Lower lobe of right lung (tissue), 2 donors: ENCODE measurements at places on chromosomes 1 and 21. TPM values are rescaled to one million over a fixed set of nuclear protein-coding genes. Genes with fewer than 3 reads are reported as not detected.

The FGGY gene
- 31.4 TPM for total RNA-seq

The IL20 gene
- not detected for total RNA-seq

The IFNLR1 gene
- total RNA-seq: 11.7 TPM

The FYB2 gene
- 3.8 TPM for total RNA-seq

The DIRAS3 gene
- total RNA-seq: 1.1 TPM

The PTPRC gene
- total RNA-seq: 214 TPM

The NTMT2 gene
- not detected for total RNA-seq

The LRRC7 gene
- not detected for total RNA-seq

The PDZK1IP1 gene
- 22.6 TPM for total RNA-seq

The ASPM gene
- 1.6 TPM for total RNA-seq

The A3GALT2 gene
- total RNA-seq: not detected

The TSACC gene
- total RNA-seq: not detected

The MAP1LC3C gene
- total RNA-seq: 10.9 TPM

GRCh38 chr1:182003953-182004586 lies 57.4 kb downstream of the ZNF648 start:
- H3K4me3 ChIP-seq: no peak overlapping the region
- no peak overlapping the region for H3K27ac ChIP-seq
- H3K36me3 ChIP-seq: no peaks in the 10 kb centered on the region
- H3K4me1 ChIP-seq: no peaks in the 10 kb centered on the region
- H3K27me3 ChIP-seq: no peaks in the 10 kb centered on the region

DNA sequence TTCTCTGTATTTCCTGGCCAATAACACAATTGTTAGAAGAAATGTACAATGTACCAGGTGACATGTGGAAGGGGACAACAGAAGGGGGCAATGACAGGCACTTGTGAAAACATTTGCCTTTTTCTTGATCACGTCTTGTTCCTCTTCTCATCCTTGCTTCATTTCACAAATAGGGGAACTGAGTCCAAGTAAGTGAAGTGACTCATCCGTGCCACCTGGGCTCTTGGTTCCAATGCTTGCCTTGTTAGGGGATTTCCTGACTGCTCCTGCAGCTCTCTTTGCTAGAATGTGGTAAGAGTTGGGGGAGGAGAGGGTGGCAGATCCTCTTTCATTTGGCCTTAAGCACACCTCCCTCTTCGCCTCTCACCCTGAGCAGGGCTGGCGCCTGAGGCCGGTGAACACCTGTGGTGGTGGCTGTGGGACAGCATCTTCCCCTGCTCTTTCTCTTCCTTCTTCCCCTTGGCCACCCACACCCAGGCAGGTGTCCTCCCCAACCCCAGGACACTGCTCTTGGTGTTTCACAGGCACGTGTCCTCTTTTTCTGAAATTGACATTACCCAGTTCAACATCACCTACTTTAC lies 2.2 kb upstream of the RHEX start:
- no peaks in the 10 kb centered on the region for H3K36me3 ChIP-seq
- no peak overlapping the region for H3K27ac ChIP-seq
- H3K4me3 ChIP-seq: no peak overlapping the region
- H3K27me3 ChIP-seq: no peaks in the 10 kb centered on the region

DNA sequence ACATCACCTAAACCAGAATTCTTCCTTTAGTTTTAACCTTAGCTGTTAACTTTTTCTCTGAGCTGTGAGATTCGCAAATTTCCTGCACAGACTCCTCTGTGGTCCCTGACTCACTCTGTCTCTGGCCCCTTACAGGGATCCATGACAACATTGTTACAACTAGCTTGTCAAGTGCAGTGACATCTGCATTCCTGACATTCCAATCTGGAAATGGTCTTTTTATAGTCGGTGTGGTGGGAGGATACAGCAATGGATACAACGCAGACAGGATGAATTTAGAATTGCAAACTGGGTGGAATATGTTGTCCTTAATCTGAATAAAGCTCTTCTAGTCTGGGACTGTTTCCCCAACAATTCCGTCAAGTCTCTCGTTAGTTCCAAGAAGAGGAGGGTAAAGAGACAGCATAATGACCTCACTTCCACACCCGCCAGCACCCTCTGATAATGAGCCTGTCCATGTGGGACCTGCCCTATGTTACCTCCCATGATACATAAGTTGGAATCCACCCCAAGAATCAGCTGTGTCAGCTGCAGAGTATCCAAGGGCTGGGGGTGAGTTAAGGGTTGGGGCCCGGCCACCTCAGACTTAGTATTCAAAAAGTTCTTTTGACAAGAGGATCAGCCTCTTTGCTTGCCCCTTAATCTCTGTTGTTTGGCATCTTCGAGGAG lies 49.4 kb downstream of the ILDR2 start:
- no peak for DNase-seq
- peaks cover 16% of the 10 kb centered on the region for H3K27me3 ChIP-seq
- H3K36me3 ChIP-seq: no peaks in the 10 kb centered on the region

DNA sequence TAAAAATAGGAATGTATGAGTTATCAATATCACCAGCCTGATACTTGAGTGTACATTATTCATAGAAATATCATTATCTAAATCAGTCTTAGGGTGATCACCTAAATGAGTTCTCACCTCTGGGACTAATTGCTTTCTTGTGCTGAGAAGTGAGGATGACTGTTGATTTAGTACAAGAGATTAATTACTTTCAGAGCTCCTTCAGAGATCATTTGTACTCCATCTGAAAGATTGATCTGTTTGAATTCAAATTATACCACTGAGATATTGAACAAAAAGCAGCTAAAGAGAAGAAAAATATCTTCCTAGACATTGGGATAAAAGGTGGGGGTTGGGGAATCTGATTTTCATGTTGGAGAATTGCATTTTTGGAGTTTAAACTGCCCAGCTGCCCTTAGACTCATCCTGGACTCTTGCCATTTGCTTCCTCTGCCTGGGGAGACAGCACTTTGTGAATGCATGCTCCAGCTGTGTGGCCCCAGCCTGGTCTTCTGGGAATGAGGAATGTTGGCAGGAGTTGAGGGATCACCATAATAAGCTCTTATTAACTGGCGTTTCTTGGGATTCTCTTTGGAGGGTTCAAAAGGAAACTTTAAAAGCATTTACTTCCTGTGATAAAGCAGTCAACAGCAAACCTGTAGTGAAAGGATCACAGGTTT lies 19.7 kb upstream of the PGBD2 start:
- no peaks in the 10 kb centered on the region for H3K4me1 ChIP-seq
- H3K36me3 ChIP-seq: no peaks in the 10 kb centered on the region
- H3K27me3 ChIP-seq: no peaks in the 10 kb centered on the region
- no peak overlapping the region for H3K4me3 ChIP-seq

DNA sequence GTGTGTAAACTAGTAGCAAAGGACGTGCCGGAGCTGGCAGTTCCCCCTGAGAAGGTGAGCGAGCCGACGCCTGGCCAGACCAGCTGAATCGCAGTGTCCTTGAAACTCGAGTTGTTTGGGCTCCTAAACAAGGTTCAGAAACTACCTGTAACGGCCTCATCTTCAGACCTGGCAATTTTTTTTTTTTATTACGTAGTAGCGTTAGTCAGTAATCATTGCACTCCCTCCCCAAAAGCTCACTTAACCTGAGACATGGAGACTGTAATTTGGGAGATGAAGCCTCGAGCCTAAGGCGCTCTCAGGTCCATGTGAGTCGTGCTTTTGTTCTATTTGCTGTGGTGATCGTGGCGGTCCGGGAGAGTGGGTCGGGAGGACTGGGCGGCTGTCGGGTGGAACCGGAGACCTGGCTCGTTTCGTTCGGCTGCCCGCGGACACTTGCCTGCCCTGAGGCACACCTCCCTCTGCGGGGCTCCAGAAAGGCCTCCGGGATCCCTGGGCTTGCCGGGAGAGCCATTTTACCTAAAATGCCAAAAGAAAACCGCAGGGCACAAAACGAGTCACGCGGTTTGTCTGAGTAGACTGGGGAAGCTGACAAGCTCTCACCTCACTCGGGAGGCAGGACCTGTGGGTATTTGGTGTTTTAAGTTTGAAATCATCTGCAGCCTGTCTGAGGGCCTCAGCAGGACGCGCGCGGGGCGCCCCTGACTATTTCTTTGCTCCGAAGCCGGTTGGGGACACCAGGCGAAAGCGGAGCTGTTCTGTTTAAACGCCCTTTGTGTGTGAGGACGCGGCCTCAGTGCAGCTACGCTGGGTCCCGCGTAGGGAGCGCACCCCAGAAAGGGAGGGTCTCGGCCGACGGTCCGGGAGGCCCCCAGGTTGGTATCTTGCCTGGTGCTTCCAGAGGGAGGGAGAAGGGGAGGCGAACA lies 722 bp downstream of the LHX8 start:
- peaks cover 21% of the 10 kb centered on the region for H3K4me1 ChIP-seq
- H3K27ac ChIP-seq: no peak overlapping the region
- H3K4me3 ChIP-seq: peak overlapping the region; percentile 43
- H3K36me3 ChIP-seq: no peaks in the 10 kb centered on the region
- no peak for DNase-seq
- H3K27me3 ChIP-seq: peaks cover 100% of the 10 kb centered on the region

DNA sequence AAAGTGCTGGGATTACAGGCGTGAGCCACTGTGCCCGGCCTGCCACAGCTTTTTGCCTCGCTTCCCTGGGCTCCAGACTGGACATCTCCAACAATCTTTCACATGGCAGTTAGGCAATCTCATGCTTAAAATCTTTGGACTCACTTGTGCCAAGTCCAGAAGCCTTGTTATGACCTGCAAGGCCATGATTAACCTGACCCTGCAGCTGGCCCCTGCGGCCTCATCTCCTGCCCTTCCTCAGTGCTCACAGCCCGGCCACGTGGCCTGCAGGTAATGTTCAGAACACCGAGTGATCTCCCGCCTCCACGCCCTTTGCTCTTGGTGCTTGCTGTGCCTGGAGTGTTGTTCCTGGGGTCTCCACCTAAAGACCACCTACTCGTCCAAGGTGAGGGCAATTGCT lies 24.9 kb downstream of the FAAH start:
- H3K36me3 ChIP-seq: peaks cover under 1% of the 10 kb centered on the region
- peaks cover 10% of the 10 kb centered on the region for H3K27me3 ChIP-seq
- no peak overlapping the region for H3K27ac ChIP-seq
- no peak for DNase-seq
- no peak overlapping the region for H3K4me3 ChIP-seq
- H3K4me1 ChIP-seq: no peaks in the 10 kb centered on the region

DNA sequence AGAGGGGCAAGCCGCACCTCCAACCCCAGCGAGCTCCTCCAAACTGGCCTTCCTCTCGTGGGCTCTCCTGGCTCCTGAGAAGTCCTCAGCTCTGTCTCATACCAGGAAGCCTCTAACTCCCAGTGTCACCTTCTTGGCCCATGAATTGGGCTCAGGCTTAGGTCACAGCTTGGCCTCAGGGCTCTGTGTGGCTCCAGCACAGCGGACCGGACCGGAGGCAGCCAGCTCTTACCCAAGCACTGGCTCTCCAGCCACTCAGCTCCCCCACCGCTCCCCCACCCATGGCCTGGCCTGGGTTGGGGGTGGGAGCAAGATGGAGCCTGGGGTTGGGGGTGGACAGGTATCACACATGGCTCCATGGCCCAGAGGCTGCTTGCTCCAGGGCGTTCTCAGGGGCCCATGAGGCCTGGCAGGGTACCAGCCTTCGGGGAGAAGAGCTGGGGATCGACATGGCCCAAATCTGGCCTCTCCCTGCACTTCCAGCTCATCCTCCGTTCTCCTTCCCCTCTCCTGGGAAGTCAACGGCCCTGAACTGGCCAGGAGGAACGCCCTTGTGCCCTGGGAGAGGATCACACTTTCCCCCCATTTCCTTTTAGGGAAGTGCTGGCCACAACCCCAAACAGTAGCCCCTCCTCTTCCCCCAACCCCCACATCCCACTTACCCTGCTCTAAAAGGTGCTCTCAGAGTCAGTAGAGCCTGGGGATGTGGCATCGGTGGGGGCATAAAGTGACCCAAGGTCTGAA lies 97.5 kb downstream of the CASZ1 start:
- DNase-seq: no peak
- peak overlapping the region; percentile 38 for H3K27ac ChIP-seq
- no peak overlapping the region for H3K4me3 ChIP-seq

- no peak overlapping the region for H3K4me3 ChIP-seq
- no peak for DNase-seq
- peaks cover 41% of the 10 kb centered on the region for H3K36me3 ChIP-seq
These were observed 30.3 kb upstream of the ANGPTL7 start for GRCh38 chr1:11158720-11159321.

DNA sequence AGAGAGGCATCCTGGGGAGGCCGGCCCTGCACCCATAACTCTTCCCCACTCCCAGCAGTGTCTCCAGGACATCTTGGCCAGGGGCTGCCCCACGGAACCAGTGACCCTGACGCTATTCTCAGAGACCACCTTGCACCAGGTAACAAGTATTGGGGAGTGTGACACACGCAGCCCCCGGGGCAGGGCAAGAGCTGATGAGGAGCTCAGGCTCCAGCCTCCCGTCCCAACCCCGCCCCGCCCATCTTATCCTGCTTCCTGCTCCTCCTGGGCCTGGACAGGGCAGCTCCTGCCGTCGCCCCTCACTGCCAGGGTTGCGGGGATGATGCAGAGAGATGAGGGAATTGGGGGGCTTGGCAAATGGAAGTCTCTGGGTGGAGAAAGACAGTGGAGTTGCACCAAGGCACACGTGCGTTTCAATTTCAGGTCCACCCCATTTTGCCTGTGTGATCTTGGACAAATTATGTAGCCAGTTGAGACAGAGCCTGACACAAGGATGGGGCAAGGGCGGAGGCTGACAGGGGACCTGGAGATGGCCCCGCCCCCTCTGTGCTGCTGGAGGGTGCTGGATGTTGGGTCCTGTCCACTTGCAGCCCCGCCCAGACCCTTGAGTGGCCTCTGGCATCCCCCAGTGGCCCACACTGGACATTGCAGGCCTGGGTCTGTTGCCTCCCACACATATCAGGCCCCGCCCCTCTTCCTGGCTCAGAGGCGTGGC lies 10.7 kb downstream of the CLCNKA start:
- no peaks in the 10 kb centered on the region for H3K36me3 ChIP-seq
- H3K27me3 ChIP-seq: peaks cover 18% of the 10 kb centered on the region
- no peak overlapping the region for H3K27ac ChIP-seq
- no peaks in the 10 kb centered on the region for H3K4me1 ChIP-seq
- no peak overlapping the region for H3K4me3 ChIP-seq

- H3K27me3 ChIP-seq: no peaks in the 10 kb centered on the region
- H3K36me3 ChIP-seq: no peaks in the 10 kb centered on the region
- H3K4me1 ChIP-seq: peaks cover 6% of the 10 kb centered on the region
- no peak overlapping the region for H3K4me3 ChIP-seq
- no peak overlapping the region for H3K27ac ChIP-seq
- no peak for DNase-seq
These were observed 11.6 kb upstream of the HIPK1 start for GRCh38 chr1:113917400-113918082.

DNA sequence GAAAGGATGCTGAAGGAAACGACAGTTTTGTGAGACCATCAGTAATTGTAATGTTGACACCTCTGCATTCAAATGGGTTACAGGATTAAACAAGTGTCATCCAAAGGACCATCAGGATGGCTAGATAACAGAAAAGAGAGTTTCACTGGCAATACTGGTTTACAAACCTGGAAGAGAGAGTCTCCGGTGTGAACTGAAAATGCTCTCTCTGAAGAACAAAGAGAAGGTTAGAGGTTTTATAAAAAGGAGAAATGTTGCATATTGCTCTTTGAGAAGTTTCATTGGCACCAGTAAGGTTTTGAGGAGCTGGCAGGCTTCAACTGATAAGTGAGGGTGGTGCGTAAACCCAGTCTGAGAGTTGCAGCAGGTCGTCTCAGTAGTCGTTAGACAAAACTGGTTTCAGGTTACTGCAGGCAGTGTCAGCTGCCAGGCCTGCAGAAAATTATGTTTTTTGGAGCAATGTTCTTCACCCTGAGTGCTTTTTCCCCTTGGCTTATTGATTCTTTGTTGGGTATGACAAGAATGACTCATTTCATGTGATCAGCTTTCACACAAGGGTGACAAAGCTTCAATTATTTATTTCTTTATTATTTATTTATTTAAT lies 42.2 kb downstream of the KCNK1 start:
- no peak overlapping the region for H3K27ac ChIP-seq
- no peaks in the 10 kb centered on the region for H3K4me1 ChIP-seq
- no peak overlapping the region for H3K4me3 ChIP-seq
- no peak for DNase-seq
- no peaks in the 10 kb centered on the region for H3K36me3 ChIP-seq
- H3K27me3 ChIP-seq: no peaks in the 10 kb centered on the region
